ENCODE measurements at places on chromosomes 11 and 22.

DNA sequence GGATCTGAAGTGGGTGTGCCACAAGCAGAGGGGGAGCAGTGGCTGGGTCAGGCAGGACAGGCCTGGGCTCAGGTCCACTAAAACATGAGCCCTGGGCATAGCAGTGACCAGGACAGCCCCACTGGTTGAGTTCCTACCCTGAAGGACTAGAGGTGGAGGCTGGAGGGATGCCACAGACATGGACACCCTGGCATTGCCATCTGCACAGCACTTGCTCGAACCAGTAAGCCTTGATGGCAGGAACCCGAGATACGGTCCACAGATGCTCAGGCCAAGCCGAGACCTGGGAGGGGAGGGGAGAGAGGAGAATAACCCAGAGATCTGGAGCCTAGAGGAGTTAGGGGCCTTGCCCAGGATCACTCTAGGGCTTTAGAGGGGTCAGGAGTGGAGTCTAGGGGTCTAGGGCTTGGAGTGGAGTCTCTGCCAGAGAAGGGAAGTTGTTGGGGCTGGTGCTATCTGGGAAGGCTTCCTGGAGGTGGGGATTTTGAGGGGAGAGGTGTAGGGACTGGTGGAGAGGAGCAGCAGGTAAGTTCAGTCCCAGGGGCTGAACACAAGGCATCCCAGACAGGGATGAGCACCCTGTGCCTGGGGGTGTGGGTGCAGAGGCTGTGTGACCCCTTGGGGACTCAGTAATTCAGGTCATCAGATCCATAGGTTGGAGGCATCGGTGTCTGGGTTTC lies 30.6 kb upstream of the RELT start:
- DNase-seq, result no peak

GRCh38 chr11:131099013-131099412 lies 182.7 kb upstream of the SNX19 start:
- no peak for DNase-seq

DNA sequence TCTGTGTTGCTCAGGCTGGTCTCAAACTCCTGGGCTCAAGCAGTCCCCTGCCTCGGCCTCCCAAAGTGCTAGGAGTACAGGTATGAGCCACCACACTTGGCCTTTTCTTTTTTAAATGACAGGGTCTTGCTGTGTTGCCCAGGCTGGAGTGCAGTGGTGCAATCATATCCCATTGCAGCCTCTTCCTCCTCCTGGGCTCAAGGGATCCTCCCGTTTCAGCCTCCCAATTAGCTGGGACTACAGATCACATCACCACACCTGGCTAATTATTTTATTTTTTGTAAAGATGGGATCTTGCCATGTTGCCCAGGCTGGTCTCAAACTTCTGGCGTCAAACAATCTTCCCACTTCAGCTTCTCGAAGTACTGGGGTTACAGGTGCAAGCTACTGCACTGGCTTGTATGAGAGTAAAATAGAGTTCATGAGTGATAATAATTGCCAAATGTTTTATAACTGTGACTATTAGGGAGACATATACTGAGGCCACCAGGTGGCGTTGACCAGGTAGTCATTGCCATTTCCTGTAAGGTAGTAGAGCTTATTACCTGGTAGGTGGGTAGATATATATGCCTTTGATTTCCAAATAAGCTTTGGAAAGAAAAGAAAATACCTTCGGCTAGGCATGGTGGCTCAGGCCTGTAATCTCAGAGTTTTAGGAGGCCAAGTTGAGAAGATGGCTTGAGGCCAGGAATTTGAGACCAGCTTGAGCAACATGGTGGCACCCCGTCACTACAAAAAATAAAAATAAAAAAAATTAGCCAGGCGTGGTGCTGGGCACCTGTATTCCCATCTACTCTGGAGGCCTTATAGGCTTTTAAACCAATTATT lies 5.4 kb downstream of the FDX1 start:
- DNase-seq, result no peak

DNA sequence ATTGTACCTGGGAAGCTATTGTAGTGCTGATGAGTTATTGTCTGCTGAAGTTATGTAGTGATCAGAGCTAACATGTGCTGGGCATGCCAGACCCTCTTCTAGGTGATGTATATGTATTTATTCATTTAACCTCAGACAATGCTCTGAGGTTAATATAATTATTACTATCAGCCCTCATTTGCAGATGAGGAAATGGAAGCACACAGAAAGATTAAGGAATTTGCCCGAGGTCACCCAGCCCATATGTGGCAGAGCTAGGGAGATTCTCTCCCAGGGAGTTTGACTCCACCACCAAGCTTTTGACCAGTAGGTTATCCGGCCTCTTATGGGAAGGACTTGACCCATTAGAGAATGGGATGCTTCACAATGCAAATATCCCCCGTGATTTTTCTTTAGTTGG lies 114.2 kb upstream of the NAV2 start:
- DNase-seq, result no peak

DNA sequence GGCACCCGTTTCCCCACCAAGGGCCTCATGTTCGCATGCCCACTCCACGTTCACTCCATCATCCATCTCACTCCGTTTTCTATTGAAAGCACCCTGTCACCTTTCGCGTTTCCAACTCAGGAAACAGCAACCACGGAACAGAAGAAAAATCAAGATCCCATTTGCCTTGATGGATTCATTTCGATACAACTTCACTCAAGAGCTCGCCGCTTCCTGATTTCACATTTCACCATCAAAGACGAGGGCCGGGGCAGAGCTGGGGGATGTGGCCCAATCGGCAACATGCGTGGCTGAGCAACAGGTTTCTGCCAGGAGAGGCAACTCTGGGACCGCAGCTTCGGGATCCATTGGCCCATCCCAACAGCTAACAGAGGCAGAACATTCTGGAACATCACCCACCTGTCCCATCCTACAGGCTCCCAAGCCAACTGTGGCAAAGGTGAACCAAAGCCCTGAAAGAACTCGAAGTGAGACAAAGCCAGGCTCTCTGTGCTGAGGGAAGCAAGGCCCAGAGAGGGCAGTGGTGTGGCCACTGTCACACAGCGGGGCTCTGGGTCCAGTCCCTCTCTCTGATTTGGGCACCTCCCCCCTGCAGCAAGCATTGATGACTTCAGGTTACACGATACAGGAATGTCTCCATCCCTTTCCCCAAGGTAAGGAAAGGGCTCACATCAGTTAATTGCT lies 36.2 kb upstream of the CD5 start:
- peak; percentile 32 for DNase-seq

DNA sequence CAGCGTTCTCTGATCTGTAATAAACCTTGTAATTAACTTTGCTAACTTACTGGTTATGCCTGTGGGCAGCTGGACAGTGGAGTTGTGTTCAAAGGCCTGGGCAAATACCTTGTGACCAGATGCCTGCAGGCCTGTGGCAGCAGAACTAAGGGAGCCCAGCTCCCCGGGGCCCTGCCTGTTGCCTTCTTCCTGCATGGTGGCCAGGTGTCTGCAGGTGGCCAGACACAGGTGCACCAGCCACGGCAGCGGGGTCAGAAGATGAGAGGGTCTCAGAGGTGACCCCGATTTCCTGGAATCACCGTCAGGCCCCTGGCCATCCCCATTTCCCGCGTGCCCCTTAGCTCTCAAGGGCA lies 127.2 kb downstream of the OSBP2 start:
- DNase-seq, result no peak

GRCh38 chr22:21726650-21727049 lies 8.9 kb downstream of the YPEL1 start:
- no peak for DNase-seq

DNA sequence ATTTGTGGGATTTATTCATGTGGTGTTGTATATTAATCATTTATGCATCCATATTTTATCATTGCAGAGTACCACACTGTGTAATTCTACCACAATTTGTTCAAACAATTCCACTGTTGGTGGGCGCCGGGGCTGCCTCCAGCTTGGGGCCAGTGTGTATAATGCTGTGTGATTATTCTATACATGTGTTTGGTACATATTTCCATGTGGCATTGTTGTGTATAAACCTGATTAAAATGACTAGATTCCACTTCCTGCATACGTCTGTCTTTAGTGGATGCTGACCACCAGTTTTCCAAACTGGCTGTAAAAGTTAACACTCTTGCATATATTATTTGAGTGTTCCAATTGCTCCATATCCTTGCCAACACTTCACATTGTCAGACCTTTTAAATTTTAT lies 1213.8 kb downstream of the TBC1D22A start:
- DNase-seq, result no peak

GRCh38 chr11:103649401-103649895 lies 387.0 kb upstream of the DDI1 start:
- no peak for DNase-seq

DNA sequence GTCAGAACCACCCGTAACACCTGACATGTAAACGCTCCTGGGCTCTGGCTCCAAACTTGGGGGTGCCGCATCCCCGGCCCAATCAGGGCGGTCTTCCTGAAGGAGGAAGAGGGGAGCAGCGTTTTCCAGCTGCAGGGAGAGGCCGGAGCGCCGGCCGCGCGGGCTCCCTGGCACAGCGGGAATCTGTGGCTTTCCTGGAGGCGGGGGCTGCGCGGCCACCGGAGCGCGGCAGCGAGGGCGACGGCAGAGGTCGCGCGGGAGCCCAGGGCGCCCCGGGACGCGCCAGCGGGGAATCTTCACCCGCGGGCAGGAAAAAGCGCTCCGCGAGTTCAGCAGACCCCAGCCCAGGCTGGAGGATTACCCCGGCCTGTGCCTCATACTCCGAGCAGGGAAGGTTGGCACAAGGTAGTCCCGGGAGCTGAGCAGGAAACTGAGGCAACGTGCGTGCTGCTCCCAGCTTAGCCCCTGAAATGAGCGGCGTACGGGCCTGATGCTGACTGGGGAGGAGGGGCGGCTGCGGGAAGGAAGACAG lies 600 bp upstream of the ESAM start:
- DNase-seq, result no peak

GRCh38 chr22:50604256-50605001 lies 3.8 kb downstream of the MAPK8IP2 start:
- DNase-seq, result peak; percentile 17
